ENCODE measurements at places on chromosomes 2 and 18.

- DNase-seq, result no peak
These were observed 38.6 kb upstream of the KCNF1 start for GRCh38 chr2:10873171-10873570.

GRCh38 chr2:147998203-147998602 lies 22.3 kb downstream of the ORC4 start:
- DNase-seq, result no peak

DNA sequence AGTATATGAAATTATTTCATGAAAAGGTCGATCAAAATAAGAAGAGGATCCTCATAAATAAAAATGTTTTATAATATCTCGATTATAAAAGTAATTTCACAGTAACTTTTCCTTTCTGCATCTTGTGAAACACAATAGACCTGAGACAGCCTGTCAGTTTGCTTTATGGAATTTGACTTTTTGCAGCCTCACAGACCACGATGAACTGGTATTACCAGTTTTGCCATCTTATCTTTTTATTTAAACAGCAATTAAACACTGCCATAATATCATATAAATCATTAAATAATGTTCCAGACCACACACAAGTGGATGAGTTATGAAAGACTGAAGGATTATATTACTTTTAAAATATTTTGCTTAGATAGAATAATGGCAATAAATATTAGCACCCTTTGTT lies 10.7 kb upstream of the GALNT3 start:
- DNase-seq, result no peak

DNA sequence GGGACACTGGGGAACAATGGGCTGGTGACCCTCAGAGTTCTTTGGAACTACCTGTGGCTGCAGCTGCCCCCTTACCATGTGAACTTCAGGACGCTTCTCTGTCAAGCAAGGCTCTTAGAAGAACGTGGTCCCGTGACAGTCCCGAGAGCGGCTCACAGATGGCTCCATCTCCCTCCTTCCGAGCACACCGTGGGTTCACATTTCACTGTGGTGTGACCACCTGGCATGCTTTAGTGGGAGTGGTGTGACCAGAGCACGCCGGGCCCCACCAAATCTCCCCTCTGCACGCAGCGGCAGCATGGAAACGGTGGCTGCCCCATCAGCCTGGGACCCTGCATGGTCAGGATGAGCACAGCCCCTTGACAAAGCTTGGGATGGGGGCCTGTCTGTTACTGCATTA lies 9.7 kb upstream of the TPO start:
- DNase-seq, result no peak
